Small intestine (tissue), 16 donors: ENCODE measurements at places on chromosomes 5 and 9. TPM values are rescaled to one million over a fixed set of nuclear protein-coding genes. Genes with fewer than 3 reads are reported as not detected.

Gene CFAP90
- polyA plus RNA-seq: not detected

Gene SH3PXD2B
- polyA plus RNA-seq: 1.9 TPM

Gene MAT2B
- polyA plus RNA-seq: 71.5 TPM

Gene ZFP62
- 8.7 TPM for polyA plus RNA-seq

Gene CARTPT
- polyA plus RNA-seq: not detected

Gene SHISAL2B
- polyA plus RNA-seq: not detected

Gene TXNDC8
- polyA plus RNA-seq: not detected

Gene ELOVL7
- polyA plus RNA-seq: 100 TPM

Gene CENPK
- 13.7 TPM for polyA plus RNA-seq

Gene IL31RA
- polyA plus RNA-seq: not detected

Gene APBA1
- 0.27 TPM for polyA plus RNA-seq

Gene TGFBI
- 4.2 TPM for polyA plus RNA-seq

Gene NIPAL4
- polyA plus RNA-seq: not detected

Gene RAI14
- polyA plus RNA-seq: 16.8 TPM
